ENCODE measurements at places on chromosomes 7 and 10. TPM values are rescaled to one million over a fixed set of nuclear protein-coding genes. Genes with fewer than 3 reads are reported as not detected.

DNA sequence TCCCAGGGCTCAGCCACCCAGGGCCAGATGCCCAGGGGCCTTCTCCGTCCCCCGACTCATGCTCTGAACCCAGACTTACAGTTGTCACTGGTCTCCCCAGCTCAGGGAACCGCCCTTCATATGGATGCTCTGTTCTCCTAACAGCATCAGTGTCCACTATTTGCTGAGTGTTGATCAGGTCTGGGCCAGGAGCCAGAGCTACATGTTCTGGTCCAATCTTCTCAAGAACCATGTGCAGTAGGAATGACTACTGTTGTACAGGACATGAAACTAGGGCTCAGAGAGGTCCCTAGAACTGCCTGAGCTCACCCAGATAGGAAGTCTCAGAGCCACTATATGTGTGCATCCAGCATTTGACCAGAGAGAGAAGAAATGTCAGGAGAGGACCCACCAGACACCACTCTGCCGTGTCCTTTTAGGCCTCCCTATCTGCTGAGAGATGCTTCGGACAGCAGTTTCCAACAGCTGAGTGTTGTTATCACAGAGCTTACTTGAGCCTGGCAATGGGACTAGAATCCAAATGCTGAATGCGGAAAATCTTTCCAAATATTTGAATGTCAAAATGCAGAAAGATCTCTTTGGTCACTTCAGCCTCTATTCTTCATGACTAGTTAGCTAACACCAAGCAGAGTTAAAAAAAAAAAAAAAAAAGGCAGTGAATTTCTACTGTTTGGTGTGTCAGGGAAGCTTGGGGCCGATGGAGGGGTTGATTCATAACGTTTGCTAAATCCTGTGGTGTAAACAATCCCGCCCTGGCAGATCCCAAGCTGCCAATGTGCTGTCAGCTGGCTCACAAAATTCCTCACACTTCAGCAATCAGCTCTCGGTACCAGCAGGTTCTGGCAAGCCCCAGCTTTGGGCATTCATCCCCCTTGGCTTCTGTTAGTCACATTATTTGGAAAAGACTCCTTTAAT lies 246.1 kb downstream of the TNS3 start:
- DNase-seq, result no peak

SLC29A4 gene
- total RNA-seq, result 7.3 TPM

DNA sequence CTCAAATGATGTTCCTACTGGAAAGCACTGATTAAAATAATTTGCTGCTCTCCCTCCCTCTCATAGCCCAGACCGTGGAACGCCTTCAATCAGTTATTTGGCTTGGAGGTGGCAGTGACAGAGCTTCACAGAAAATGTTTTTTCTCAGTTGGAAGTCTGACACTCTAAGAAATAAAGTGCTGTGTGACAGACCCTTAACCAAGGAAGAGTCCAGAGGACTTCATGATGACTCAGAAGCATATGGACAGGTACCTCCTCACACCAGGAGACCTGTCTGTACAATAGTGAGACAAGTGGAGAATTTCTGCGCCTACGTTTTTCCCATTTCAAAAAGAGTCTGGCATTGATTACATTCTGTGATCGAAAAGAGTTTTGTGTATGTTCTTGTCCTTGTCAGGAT lies 295.5 kb downstream of the DOCK4 start:
- no peak for DNase-seq

DNA sequence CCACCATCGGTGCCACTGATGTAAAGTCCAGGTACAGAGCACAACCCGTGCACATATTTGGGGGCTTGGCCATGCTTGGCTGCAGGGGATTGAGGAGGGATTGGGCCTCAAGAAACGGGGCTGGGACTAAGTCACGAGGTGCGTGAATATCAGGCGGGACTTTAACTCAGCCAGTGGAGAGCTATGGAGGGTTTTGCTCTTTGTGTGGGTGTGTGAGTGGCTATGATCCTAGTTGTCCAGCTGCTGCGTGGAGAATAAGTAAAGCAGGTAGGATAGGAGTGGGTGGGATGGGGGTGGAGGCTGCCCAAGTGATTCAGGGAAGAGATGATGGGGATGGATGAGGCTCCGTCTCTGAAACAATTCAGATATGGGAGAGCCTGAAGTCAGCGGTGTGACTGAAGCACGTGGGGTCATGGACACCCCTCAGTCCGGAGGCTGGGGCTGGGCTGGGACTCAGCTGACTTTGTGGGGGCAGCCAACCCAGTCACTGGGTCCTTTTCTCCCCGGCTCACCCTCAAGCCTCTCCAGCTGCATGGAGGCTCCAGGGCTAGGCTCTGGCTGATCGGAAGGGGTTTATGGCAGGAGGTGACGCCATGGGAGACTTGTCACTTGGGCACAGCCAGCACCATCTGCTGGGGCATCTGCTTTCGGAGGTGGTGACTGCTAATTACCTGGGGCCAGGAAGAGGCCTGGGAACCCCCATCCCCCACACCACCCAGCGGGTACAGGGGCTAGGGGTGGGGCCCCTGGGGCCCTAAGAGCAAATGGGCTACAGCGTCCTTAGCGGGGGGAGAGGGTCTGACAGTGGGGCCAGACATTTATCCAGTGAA lies 1.7 kb upstream of the LFNG start:
- no peak for DNase-seq

OGDH gene
- total RNA-seq, result 25.2 TPM

- DNase-seq, result peak; percentile 82
Measured at GRCh38 chr7:114026486-114027089, 107.8 kb upstream of the PPP1R3A start.

KCNH2 gene
- total RNA-seq, result 11.1 TPM

HABP2 gene
- not detected for total RNA-seq

All from neural progenitor cell (in vitro differentiated cells).